ENCODE measurements at places on chromosomes 2 and 18.

DNA sequence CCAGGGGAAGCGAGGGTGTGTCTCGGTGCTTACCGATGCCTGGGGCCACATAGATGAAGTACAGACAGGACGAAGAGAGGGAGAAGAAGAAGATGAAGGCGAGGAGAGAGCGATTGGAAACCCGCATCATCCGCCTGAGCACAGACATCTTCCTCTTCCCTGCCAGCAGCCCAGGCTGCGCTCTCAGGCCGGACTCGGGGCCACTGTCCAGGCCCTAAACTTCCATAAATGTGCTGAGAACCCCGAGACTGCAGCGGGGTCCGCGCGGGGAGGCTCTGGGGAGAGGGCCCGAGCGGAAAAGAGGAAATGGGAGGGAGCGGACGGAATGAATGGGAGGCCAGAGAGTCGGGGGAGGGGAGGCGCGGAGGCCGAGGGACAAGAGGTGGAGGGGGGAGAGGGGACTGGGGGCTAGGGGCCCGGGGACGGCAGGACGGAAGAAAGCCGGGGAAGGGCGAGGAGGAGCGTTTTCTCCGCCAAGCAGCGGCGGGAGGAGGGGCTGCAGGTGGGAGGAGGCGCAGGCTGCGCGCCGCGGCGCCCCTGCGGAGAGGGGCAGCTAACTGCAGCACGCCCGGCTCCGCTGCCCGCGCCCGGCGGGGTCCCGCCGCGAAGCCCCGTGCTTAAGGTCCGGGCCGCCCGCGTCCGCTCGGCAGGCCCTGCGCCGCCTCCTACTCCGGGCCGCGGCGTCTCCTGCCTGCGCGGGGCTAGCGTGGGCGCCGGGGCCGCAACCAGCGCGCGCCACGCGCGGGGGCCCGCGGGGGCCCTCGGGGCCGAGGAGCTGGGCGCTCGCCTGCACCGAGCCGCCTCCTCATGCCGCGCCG lies at the start of gene B4GALT6:
TSS of gene B4GALT6 (minus strand) at position 303 of the 818 bp plus-strand sequence. CDS start at position 148, 155 bp downstream.
- DNase-seq = no peak

- DNase-seq = no peak
Measured at GRCh38 chr2:172893671-172894070, 158.0 kb downstream of the RAPGEF4 start.

GRCh38 chr2:26407526-26407925 lies 5.8 kb downstream of the DRC1 start:
- DNase-seq = no peak

DNA sequence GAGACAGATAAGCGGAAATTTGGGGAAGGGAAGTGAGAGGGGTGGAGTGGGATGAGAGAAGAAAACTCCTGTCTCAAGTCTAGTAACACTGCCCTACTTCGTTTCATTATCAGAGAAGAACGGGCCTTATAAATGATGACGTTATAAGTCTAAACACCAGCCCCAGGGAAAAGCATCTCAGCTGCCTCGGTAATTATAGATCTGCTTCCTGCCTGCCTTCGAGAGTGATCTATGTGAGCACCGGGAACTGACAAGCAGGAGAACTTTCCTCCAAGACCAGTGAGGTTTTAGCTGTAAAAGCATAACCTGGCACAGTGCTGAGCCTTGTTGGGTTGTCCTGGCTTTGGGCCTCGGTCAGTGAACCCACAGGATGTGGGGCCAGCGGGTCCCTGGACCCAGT lies 227.9 kb upstream of the SIX2 start:
- no peak for DNase-seq

DNA sequence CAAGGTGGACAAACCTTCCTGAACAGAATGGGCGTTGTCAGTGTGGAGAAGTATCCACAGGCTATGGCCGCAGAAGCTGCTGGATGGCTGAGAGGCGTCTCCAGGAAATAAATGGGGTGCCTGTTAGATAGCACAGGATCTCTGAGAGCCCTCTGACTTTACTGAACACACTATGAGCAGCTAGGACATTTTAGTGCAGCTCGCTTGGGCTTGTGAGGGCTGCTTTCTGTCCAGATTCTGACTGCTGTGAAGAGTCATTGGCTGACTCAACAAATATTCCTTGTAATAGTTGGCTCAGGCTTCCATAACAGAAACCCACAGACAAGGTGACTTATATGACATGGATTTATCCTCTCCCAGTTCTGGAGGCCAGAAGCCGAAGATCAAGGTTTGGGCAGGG lies 100.2 kb upstream of the SNTG2 start:
- no peak for DNase-seq

GRCh38 chr2:176080540-176081375 lies 3.0 kb downstream of the EVX2 start:
- DNase-seq = no peak

- DNase-seq = no peak
Measured at GRCh38 chr2:182761903-182762302, 45.8 kb downstream of the DNAJC10 start.
